ENCODE measurements at places on chromosomes 11 and 22. TPM values are rescaled to one million over a fixed set of nuclear protein-coding genes. Genes with fewer than 3 reads are reported as not detected.

OR56A1 gene
- total RNA-seq = not detected

TRIM51 gene
- not detected for total RNA-seq

OR8G5 gene
- not detected for total RNA-seq

MMP11 gene
- total RNA-seq = 11.0 TPM

AQP11 gene
- total RNA-seq = 0.45 TPM

FXYD6 gene
- not detected for total RNA-seq

SYTL2 gene
- total RNA-seq = 18.8 TPM

AMPD3 gene
- 0.23 TPM for total RNA-seq

Measured in smooth muscle cell of the coronary artery (primary cell).